ENCODE measurements at places on chromosomes 13 and 19.
A peak's percentile ranks its signal among the peaks of the same experiment; 100 is the strongest.

DNA sequence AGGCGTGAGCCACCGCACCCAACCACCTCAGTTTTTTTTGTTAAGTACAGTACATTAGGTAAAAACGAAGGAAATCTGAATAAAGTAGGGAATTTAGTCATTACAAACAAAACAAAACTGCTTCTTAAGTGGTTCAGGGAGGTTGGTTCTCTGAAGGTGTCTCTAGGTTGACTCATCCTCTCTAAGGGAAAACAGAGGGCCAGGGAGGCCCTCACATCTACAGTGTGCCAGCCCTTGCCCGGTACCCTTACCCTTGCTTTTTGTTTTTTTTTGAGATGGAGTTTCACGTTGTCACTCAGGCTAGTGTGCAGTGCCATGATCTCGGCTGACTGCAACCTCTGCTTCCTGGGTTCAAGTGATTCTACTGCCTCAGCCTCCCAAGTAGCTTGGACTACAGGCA, 17.2 kb upstream of the JUND start:
- H3K4me1 ChIP-seq: peaks cover 39% of the 10 kb centered on the region
- peak overlapping the region; percentile 58 for H3K27ac ChIP-seq
- no peak for DNase-seq
- no peak overlapping the region for H3K4me3 ChIP-seq
- no peaks in the 10 kb centered on the region for H3K27me3 ChIP-seq
- peaks cover 31% of the 10 kb centered on the region for H3K36me3 ChIP-seq

DNA sequence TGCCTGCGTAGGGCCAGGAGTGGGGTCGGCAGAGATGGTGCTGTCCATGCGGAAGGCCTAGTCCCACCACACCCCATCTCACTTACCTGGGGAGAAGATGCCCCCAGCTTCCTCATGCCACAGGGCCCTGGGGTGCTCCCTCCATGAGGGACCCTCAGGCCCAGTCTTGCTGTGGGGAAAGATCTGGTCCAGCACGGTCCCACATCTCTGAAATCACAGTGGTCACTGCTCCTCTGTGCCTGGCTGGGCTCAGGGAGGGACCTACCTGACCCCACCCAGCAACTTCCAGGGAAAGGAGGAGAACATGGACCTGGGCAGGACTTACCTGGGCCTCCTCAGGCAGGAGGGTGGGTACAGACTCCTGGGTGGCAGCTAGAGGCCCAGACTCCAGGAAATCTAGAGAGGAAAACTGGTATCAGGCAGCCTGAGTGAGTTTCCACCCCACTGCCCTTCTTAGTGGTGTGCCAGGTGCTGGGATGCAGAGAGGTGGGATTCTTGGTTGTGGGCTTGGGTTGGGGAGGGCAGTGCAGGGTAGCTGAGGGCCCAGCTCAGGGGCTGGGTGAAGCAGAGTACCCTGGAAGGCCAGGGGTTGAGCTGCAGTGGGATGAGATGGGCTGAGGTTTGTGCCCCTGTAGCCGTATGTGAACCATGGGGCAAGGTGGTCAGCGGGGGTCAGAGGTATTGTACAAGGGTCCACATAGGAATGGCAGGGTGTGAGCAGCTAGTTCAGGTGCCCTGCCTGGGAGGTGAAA, 3.8 kb downstream of the MZF1 start:
- no peak overlapping the region for H3K4me3 ChIP-seq
- H3K36me3 ChIP-seq: peaks cover 20% of the 10 kb centered on the region
- H3K4me1 ChIP-seq: peaks cover 26% of the 10 kb centered on the region

GRCh38 chr19:15995536-15995935, 46.7 kb downstream of the OR10H4 start:
- peaks cover 15% of the 10 kb centered on the region for H3K27me3 ChIP-seq
- H3K27ac ChIP-seq: no peak overlapping the region
- H3K4me1 ChIP-seq: peaks cover 3% of the 10 kb centered on the region
- no peak overlapping the region for H3K4me3 ChIP-seq

- peaks cover 12% of the 10 kb centered on the region for H3K36me3 ChIP-seq
- no peak overlapping the region for H3K27ac ChIP-seq
- H3K27me3 ChIP-seq: no peaks in the 10 kb centered on the region
Measured at GRCh38 chr13:100644371-100644770, 30.2 kb downstream of the TMTC4 start.

GRCh38 chr19:39839678-39840327, 5.8 kb upstream of the DYRK1B start:
- H3K4me3 ChIP-seq: no peak overlapping the region
- H3K27ac ChIP-seq: no peak overlapping the region
- H3K27me3 ChIP-seq: no peaks in the 10 kb centered on the region
- H3K36me3 ChIP-seq: peaks cover 38% of the 10 kb centered on the region

GRCh38 chr19:46656541-46656940, 4.4 kb downstream of the DACT3 start:
- H3K4me3 ChIP-seq: no peak overlapping the region
- no peak for DNase-seq
- no peak overlapping the region for H3K27ac ChIP-seq
- peaks cover 33% of the 10 kb centered on the region for H3K27me3 ChIP-seq
- H3K4me1 ChIP-seq: peaks cover 8% of the 10 kb centered on the region

DNA sequence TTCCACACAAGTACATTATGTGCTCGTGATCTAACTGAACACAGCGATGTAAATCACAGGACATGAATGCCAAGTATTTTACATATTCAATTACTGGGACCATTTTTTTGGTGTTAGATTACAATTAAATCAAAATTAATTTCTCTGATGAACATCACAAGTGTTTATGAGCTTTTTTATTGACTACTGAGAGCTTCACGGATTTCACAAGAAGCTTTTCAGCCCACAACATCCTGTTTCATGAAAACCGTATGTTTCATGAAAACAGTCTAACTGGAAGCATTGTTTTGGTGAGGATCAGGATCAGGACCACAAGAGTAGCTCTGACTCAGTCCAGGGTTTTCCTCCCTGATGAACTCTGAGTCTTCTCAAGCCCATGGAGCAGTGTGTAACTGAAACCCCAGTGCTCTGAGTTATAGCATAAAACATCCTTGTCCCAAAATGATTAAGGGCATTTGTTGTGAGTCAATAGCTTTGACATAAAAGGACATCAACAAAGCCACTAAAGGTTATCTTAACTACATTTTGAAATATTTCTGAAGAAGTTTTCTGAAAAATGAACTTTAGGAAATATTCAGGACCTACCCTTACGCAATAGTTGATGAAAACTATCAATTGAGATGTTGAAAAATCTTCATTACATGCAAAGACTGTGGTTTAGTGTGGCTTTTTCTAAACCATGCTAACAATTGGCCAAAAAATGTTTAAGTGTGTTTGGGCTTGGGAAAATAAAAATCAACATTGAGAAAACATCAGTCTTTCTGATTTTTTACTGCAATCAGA, 49.3 kb downstream of the UFM1 start:
- H3K4me1 ChIP-seq: peaks cover 5% of the 10 kb centered on the region
- no peaks in the 10 kb centered on the region for H3K36me3 ChIP-seq
- DNase-seq: peak; percentile 15
- peak overlapping the region; percentile 32 for H3K4me3 ChIP-seq
- H3K27ac ChIP-seq: no peak overlapping the region

DNA sequence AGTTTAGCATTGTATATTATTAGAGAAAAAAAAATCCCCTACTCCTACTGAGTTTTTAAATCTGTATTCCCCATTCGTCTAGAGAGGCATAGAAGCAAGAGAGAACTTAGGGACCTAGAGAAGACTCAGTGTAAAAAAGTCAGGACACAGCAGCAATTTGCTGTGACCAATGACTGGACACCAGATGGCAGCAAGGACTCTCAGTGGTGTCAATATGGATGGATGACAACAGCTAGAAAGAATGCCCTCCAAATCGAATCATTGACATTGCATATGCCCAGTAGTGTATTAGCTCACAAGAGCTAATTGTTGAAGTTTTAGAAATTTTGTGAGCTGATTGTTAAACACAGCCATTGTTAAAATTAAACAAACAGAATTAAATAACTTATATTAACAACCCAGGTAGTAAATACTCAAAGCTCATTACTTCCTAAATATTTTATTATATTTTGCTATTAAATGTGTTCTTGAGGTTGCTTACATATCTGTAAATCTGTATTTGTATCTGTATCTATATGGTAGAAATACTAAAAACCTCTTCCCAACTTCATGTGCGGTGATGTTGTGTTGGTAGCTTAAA, 43.9 kb downstream of the SIAH3 start:
- no peak overlapping the region for H3K27ac ChIP-seq
- DNase-seq: no peak
- peaks cover 5% of the 10 kb centered on the region for H3K27me3 ChIP-seq
- no peaks in the 10 kb centered on the region for H3K36me3 ChIP-seq

DNA sequence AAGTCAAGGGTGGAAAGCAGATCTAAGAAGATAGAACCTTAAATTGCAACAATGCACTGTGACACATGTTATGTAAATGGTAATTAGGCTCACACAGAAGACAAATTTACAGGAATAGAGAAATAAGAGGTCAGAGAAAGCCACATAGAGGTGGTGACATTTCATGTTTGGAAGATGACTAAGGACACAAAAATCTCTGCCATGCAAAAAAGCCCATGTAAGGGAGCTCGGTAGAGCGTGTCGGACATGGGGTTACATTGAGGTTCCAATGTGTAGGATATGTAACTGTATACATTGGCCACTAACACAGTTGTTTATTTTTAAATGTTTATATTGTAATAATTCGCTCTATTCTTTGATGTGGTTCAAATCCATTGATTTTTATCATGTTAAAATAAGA, 33.7 kb downstream of the SUGT1 start:
- no peaks in the 10 kb centered on the region for H3K27me3 ChIP-seq
- no peak overlapping the region for H3K4me3 ChIP-seq
- no peak overlapping the region for H3K27ac ChIP-seq
- H3K4me1 ChIP-seq: peaks cover 1% of the 10 kb centered on the region

- H3K4me1 ChIP-seq: peaks cover 42% of the 10 kb centered on the region
- peak; percentile 82 for DNase-seq
- peak overlapping the region; percentile 66 for H3K4me3 ChIP-seq
Measured at GRCh38 chr13:31045286-31046081, 113.0 kb downstream of the TEX26 start.

- no peak for DNase-seq
- H3K27ac ChIP-seq: no peak overlapping the region
- no peaks in the 10 kb centered on the region for H3K4me1 ChIP-seq
- no peaks in the 10 kb centered on the region for H3K36me3 ChIP-seq
Measured at GRCh38 chr13:110168999-110169933, 137.7 kb downstream of the COL4A1 start.

Measured in T-helper 2 cell treated with Interferon-gamma antibody and Interleukin-4, amounts not matched to agents 5 μg/mL and 100 μg/mL, for 36 hours (primary cell).